ENCODE measurements at places on chromosomes 11 and 22.

DNA sequence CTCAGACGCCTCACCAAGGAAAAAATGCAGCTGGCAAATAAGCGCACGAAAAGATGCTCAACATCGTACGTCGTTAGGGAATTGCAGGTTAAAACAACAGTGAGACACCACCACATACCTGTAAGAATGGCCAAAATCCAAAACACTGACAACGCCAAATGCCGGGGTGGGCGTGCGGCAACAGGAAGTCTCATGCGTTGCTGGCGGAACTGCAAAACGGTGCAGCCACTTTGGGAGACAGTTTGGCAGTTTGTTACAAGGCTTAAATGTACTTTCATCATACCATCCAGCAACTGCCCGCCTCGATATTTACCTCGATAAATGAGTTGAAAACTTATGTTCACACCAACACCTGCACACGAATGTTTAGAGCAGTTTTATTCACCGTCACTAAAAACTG, 7.5 kb upstream of the CTSD start:
- no peak for DNase-seq

DNA sequence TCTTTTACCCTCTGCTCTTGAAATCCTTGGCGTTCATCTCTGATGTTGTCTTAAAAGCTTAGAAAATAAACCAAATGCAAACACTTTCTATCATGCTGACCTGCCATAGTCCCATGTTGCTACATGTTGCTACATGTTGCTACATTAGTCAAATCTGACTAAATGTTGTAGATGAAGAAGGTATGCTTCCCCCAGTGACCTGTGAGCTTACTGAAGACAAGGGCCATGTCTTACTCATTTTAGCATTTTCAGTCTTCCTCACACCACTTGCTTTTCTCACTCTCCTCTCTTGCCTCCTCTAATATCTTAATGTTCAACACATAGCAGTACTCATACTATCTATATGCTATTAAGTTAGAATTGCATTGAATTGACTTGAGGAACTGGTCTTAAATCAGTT, 346.4 kb upstream of the MTNR1B start:
- DNase-seq = no peak

GRCh38 chr11:61023086-61023965, 51.8 kb downstream of the CD6 start:
- DNase-seq = no peak

DNA sequence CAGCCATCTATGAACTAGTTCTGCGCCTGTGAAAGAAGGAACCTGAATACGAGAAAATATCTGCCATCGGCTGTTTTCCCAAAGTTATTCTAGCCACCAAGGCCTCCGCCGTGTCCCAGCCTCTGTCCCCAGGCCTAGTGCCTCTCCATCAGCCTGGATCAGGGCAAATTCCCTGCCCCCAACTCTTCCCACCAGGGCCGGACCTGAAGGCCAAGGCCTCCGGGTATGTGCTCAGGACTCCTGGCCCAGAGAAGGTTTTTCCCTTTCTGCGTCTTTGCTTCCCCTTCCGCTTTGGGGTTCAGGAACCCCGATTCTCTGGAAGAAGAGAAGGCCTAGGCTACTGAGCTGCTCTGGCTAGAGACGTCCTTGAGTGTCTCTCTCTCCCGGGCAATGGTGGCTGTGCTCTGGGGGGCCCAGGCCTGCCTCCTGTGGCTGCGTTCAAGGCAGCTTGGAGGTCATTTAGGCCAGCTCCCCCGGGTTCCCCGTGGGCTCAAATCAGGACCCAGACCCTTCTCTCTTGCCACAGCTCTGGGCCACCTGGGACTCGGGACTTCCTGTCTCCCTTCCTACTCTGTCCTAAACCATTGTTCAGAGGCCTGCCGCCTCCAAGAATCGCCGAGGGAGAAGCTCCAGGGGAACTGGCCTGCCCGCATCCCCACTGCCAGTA, 1.6 kb downstream of the ALX4 start:
- no peak for DNase-seq

- DNase-seq = no peak
Measured at GRCh38 chr11:102415304-102415916, 37.2 kb downstream of the TMEM123 start.

GRCh38 chr11:109783840-109784239, 309.4 kb upstream of the ZC3H12C start:
- DNase-seq = no peak

DNA sequence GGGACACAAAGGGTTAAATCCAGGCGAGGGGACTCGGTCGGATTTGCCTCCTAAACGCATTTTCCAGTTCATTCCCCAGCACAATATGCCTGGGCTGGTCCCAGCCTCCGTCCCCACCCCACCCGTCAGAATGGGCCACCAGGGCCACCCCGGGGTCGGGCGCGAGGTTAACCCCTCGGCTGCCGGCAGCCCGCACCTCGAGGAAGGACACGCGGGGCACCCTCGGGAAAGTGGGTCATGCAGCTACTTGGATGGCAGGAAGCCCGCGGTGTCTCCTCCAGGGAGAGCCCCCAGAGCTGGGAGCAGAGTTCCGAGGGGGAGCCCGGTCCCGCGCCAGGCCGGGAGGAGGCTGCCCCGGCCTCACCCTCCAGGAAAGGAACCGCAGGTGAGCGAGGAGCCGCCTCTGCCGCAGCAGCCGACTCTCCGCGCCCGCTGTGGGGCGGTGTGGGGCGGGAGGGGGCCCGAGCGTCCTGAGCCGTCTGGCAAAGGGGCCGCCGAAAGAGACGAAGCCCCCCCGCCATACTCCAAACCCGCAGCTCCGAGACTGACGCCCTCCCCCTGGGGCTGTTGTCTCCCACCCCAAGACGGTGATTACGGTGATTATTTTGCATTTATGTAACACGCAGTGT, 1.4 kb downstream of the NECTIN1 start:
- peak; percentile 30 for DNase-seq

- DNase-seq = no peak
Measured at GRCh38 chr11:100498780-100499179, 188.3 kb upstream of the ARHGAP42 start.

DNA sequence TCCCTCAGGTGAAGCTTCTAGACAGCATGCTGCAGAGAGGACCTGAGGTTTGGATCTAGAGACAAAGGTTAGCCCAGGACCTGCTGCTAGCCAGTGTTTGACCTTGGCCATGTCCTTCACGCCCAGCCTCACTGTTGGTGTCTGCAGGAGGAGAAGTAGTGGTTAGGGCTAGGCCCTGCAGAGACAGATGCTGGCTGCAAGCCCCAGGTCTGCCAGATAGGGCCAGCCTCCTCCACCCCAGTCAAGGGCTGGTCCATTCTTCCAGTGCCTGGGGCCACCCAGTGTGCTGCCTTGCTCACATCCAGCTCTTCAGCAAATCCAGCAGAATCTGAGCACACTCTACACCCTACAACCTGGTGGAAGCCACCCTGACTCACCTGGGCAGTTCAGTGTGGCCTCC, 21.5 kb upstream of the MIEF1 start:
- no peak for DNase-seq

DNA sequence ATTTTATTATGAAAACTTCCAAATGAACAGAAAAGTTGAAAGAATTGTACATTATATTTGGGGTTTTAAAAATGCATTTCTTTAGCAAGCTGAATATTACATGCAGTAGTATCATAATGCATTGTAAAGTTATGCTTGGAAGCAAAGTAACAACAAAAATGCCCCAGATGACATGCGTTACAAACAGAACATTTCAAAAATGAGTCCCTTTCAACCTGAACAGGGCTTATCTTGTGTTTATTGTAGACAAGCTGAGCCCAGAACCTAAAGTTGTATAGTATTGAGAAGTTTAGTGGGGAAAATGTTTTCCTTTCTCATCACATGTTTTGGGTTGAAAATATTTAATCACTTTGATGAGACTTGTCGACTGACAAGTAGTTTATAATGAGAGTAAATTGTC, 68.8 kb downstream of the CECR2 start:
- DNase-seq = no peak

- no peak for DNase-seq
Measured at GRCh38 chr11:47183031-47183856, 3.0 kb downstream of the PACSIN3 start.

GRCh38 chr11:43493431-43493830, 134.7 kb downstream of the TTC17 start:
- no peak for DNase-seq

DNA sequence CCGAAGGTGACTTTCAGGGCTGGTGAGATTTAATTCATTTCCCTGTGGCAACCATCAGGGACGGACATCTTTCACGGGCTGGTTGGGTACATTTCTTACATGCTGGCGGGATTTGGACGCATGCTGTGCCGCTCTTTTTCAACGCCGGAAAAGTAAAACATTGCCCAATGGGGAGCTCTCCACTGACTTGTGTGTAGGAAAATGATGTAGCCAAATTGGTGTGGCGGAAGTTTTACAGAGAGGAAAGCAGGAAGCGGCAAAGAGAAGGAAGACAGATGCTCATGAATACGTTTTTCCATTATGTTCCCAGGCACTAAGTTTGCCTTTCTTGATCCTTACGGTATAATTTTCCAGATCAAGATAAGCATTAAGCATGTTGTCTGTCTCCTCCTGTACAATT, 375.8 kb downstream of the NTM start:
- no peak for DNase-seq

GRCh38 chr22:44678556-44679305, 23.3 kb upstream of the PRR5 start:
- DNase-seq = no peak

- no peak for DNase-seq
Measured at GRCh38 chr11:116123739-116124138, 619.5 kb upstream of the CADM1 start.

GRCh38 chr11:12411806-12412727, 34.7 kb downstream of the PARVA start:
- peak; percentile 59 for DNase-seq

DNA sequence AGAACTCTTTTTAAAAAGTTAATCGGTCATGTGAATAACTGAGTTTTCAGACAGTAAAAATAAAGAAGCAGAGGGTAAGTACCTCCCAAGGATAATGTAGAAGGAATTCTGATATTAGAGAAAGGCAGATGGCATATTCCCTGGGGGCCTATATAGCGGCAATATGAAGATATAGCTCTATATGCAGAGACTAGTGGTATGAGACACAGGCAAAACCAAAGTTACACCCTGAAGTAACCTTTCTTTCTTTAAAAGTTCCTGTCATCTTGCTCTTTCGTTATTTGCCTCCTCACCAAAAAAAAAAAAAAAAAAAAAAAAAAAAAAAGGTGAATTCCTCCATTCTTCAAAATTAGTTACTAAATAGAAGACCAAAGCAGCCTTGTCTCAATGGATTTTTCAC, 76.2 kb upstream of the ARHGAP32 start:
- no peak for DNase-seq

GRCh38 chr22:19566279-19567156, 42.3 kb upstream of the CLDN5 start:
- DNase-seq = no peak

DNA sequence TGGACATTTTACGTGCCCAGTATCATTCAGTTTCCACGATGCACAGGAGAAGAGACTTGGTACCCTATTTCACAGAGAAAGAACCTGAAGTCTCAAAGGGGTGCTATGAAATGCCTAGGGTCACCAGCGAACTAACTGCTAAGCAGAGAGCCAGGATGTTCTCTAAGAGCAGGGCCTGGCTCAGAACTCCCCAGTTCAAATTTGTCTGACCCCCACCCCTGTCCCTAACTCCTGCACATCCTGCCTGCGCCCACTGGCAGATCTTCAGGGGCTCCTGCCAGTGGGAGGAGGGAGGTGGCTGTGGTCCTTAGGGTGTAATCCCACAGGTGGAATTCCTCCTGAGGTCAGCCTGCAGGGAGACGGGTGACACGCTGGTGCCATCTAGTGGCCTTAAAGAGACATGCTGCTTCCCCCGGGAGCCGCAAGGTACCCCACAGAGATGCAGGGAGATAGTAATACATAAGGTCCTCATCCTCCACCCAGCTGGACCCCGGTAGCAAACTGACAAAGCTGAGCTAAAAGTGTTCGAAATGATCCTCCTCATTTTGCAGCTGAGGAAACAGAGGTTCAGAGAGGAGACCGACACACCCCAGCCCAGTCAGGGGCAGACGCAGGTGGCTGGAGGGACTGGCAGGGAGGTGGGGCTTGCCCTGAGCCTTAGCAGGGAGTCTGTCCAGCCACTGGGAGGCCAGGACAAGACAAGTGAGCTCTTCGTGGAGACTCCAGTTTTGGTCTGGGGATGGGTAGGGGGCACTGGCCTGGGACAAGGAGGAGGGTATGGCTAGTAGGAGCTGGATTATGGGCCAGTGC, 34.1 kb downstream of the MB start:
- peak; percentile 49 for DNase-seq

- DNase-seq = no peak
Measured at GRCh38 chr11:84788220-84788619, 838.9 kb downstream of the DLG2 start.

GRCh38 chr11:67499808-67500483, 5.2 kb downstream of the PITPNM1 start:
- no peak for DNase-seq

- no peak for DNase-seq
Measured at GRCh38 chr22:37244114-37244921, at the start of gene RAC2. RAC2 (minus strand) TSS chr22:37244269; CDS start chr22:37244148, 121 bp downstream.
